ENCODE measurements at places on chromosomes 12 and 14.

DNA sequence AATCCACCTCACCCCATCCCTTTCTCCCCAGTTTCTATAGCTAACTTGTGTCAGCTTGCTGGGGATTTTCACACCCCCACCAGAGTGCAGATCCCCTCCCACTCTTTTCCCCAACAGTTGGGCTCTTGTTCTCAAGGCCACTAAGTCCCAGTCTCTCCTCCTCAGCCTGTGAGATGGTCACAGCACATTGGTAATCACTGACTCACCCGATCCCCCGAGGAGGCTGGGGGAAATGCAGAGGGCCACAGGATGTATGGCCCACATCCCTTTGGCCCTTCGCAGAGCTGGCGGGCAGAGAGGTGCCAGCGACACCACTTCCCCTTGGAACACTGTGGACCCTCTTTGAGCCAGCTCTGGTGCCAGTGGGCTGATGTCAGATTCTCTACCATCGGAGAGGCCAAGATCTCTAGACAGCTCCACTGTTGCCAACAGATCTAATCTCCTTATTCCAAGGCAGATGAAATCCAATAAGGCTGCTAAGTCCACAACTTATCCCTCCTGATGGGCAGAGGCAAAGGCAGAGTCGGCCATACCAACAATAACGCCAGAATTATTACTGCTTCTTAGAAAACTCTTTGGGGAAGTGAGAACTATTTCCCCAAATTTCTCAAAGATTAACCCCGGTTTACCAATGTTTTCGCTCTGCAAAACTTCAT, 1.6 kb downstream of the FMNL3 start:
- DNase-seq, result peak; percentile 64

DNA sequence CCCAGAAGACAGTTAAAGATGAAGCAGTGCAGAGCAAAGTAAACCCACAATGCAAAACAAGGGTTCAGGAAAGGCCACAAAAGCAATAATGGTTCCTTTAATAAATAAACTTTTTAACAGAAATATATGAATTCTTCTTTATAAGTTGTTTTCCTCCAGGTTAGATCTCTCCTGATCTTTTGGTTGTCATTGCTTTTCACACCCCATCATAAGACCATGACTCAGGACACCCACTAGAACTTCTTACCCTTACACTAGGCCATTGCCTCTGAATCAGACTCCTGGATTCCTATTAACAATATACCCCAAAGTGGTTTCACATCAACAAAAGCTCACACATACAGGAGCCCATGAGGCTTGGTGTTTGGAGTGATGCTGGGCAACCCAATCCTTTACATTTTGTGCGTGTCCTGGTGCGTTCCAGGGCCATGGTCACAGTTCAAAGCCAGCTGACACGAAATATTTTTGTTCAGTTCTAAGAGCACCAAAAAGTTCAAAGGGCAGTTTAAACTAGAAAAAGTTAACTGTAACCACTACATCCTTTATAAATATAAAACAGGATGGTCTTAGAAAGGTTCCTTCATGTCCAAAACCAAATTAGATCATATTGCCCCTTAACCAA, 187.0 kb downstream of the EPS8 start:
- DNase-seq, result no peak

- no peak for DNase-seq
Observed at GRCh38 chr14:102201353-102201738, 61.6 kb downstream of the WDR20 start.

GRCh38 chr12:132190012-132190755, 45.9 kb downstream of the NOC4L start:
- peak; percentile 69 for DNase-seq

DNA sequence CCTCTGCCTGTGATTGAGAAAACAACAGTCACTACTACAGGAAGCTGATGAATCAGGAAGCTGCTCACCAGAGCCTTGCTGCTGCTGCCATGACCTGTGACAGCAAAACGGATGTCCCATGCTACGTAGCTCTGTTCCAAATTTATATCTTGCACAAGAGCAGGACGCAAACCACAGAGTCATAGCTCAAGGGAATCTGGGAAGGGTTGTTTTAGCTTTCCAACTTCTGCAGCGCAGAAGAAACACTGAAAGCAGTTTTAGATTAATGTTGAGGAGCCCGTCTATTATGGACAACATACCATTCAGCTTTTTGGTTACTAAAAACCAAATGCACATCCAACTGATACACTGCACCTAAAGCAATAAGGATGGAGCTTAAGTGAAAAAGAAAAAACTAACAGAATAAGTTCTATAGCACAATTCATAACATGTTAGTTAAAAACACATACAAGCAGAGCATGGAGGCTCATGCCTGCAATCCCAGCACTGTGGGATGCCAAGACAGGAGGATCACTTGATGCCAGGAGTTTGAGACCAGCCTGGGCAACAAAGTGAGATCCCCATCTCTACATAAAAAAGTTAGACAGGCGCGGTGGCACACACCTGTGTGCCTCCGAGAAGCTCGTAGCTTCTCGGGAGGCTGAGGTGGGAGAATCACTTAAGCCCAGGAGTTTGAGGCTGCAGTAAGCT, 1.7 kb upstream of the ANKRD33 start:
- DNase-seq, result peak; percentile 48

- no peak for DNase-seq
Observed at GRCh38 chr12:113116875-113117274, 18.7 kb downstream of the RASAL1 start.

GRCh38 chr12:93115646-93116045, 186.6 kb upstream of the EEA1 start:
- no peak for DNase-seq

DNA sequence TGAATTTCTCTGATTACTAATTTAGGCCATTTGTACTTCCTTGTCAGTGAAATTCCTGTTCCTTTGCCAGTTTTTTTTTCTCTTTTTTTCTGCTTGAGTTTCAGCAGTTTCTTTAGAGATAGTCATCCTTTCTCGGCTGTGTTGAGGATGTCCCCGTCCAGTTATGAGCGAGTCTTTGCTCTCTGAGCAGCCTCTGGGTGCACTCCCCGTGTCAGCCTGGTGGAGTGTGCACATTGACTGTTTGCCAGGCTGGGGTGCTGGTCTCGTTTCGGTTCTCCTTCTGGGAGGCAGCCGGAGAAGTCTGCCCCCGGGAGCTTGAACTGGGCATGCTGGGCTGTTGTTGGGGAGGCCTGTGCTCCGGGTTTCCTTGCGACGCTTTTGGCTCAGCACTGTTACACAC, 3.0 kb downstream of the PACS2 start:
- DNase-seq, result no peak

All from GM20000 (cell line).